Endodermal cell (in vitro differentiated cells): ENCODE measurements at places on chromosomes 1 and 21.
A peak's percentile ranks its signal among the peaks of the same experiment; 100 is the strongest.

DNA sequence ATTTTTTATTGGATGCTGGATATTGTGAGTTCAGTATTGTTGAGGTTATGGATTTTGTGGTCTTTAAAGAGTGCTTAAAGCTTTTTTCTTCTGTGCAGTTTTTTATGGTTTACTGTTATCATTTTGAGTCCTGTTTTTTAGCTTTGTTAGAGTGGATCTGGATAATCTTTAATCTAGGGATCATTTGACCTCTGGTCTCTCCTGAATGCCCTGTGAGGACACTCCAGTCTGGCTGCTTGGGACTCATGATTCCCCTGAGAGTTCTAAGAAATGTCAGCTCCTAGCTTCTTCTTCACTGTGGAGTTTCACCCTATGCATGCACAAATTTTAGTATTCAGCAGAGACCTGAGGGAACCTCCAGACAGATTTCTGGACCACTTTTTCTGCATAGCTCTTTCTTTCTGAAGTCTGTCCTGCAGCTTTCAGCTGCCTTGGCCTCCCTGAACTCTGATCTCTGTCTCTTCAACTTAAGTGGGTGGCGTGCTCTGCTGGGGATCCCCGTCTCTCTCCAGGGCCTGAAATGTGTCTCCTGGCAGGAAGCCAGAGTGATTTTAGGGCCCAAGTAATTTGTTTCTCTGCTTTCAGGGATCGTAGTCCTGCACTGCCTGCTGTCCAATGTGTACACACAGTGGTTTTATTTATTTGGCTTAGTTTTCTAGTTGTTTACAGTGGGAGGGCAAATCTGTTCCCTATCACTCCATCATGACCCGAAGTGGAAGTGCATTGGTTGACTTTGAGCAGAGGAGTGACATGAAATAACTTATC is 14.7 kb downstream of the PEX14 start:
- DNase-seq = no peak

DNA sequence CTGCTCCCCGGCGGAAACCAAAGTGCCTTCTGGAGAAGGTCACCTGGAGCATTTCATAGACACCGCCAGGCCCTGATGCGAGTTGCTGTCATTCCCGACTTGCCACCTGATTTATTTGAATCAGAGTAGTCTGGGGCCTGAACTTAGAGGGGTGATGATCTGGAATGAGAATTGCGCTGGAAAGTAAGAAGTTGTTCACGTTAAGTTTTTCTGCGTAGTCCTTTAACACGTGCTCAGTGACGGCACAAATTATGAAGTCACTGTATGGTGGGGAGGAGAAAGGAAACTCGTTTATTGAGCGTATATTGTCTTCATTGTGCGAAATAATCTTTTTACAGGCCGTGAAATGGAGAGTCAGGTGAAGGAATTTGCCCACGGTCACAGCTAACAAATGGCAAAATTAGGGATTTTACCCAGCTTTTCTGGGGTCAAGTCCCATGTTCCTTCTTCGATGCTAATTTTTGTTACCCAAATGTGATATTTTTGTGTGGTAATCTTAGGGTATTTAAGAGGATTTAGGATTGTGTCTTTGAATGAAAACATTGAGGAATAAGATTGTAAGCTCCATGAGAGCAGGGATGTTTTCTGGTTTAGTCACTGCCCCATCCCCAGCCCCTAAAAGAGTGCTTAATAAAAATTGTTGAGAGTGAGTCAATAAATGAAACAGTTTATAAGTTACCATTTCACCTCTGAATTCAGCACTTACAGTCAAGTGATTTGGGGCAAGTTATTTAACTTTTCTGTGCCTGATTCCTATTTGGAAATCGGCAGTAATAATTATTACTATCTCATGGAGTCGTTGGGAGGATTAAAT is 46.4 kb upstream of the NBL1 start:
- peak; percentile 77 for DNase-seq

DNA sequence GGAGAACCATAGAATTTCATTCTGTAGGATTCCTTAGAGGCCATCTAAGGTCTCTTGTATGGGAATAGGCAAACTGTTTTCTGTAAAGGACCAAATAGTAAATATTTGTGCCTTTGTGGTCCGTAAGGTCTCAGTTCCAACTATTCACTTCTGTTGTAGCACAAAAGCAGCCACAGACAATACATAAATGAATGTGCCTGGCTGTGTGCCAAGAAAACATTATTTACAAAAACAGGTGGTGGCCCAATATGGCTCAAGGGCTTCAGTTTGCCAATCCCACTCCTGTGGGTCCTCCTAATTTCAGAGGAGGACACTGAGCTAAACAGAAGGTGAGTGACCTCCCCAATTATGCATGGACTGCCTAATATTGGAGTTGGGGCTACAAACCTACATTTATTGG is 67.6 kb upstream of the EDEM3 start:
- DNase-seq = no peak

GRCh38 chr1:110875216-110875731 is 2.3 kb downstream of the CD53 start:
- DNase-seq = no peak

DNA sequence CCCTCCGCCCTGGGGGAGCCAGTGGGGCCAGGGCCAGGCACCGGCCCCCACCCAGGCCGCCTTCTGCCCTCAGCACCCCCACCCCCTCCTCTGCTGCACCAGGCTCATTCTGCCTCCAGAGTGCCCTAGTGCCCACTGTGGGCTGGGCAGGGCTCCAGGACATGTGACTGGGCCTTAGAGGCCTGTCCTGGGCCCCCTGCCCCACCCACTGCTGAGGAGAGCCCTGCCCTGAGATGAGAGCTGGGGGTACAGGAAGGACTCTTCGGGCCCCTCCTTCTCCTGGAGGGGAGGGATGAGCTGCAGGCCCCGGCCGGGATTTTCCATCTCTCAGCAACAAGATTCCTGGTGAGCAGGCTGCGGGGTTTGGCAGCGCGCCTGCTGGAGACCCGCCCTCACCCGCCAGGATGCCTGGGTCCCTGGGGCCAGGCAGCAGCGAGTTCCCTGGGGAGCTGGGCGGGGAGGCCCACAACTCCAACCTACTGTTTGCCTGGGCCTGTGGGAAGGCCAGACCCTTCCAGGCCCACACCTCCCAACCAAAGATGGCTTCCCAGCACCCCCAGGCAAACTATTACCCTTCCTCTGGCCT is 14.0 kb downstream of the AHDC1 start:
- DNase-seq = peak; percentile 50

GRCh38 chr1:171683870-171684269 is 31.4 kb upstream of the MYOC start:
- no peak for DNase-seq

GRCh38 chr1:108113496-108113895 is 86.6 kb downstream of the SLC25A24 start:
- DNase-seq = no peak

DNA sequence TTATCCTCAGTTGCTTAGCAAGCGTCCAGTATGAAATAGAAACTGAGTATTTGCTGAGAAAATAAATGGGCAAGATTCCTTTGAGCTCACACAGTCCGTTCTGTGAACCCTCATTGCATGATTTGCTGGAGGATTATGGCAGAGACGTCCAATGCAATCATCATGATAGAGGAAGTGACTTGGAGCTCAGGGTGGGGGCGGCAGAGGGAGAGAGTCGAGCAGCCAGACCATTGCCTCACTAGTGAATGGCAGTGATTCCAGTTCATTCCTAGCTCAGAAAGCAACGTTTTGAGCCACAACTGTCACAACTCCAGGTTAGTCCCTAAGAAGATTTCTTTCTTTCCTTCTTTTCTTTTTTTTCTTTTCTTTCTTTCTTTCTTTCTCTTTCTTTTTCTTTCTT is 27.5 kb upstream of the COL9A2 start:
- DNase-seq = no peak

DNA sequence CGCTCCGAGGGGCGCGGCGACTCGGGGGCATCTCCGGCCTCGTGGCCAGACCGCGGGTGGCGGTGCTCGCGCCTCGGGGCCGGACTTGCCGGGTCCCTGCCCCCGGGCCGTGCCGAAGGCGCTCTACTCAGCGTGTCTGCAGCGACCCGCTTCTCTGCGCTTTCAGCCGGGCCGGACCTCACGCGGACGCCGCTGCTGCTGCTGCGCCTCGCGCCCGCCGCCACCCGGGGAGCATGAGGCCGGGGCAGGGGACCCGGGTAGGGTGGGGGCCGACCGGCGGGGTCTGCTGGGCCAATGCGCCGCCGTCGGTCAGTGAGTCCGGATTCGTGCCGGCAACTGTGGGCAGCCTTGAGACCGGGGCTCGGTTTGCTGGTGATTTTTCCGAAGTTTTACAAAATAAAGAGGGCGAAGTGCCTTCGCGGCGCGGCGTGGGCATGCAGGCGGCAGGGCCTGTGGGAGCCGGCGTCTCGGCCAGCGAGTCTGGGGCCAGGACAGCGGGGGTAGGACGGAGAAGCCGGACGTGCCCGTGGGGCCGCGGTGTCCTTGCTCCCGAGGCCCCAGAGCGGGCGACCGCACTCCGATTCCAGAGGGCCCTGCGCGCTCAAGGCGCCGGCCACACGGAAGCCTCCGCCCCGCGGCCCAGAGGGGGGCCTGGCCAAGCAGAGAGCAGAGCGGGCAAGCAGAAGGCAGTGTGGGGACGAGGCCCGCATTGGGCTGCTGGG is 749 bp downstream of the FAM163A start:
- DNase-seq = peak; percentile 80

DNA sequence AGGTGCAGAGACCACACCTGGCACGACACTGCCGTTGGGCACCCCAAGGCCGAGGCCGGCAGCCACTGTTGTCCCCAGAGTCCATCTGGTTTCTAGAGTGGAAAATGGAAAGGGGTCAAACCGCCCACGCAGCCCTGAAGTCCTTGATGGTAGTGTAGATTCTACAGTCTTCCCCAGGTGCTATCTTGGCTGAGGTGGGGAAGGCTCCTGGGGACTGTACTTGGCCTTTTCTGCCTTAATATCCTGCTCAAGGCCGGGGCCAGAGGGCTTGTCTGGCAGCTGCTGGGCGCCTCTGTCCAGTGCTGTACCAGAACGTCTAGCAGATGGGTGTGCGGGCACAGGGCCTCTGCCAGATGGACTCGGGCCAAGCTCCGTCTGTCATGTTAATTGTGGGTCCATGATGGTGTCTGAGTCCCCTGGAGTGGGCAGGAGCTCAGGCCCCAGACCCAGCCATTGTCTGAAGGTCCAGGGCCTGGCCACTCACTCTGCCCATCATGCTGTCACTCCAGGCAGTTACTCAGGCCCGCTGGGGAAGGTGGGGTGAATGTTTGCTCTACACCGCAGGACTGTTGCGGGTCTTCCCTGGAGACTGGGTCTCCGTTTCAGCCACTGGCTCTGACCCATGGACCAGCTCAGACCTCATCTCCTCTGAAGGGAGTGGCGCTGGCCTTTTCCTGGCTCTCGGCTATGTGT is 161.9 kb upstream of the COL6A1 start:
- no peak for DNase-seq

GRCh38 chr1:157575744-157576143 is 22.1 kb downstream of the FCRL4 start:
- DNase-seq = no peak

DNA sequence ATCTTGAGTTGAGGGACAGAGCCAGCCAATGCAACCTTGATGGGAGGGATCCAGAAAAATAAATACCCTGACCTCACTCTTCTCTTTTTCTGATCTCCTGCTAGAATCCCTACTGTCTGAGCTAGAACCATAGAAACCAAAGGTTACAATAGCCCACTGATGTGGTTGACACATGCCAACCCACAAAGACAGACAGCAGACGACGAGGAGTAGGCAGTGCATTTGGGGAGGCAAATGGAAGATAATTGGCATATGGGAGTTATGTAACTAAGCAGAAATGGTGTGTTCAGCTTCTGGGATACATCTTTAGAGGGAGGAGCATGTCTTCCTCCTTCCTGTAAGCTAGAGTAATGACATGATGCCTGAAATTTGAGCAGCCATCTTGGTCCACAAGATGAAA is 171.7 kb upstream of the FGGY start:
- no peak for DNase-seq

DNA sequence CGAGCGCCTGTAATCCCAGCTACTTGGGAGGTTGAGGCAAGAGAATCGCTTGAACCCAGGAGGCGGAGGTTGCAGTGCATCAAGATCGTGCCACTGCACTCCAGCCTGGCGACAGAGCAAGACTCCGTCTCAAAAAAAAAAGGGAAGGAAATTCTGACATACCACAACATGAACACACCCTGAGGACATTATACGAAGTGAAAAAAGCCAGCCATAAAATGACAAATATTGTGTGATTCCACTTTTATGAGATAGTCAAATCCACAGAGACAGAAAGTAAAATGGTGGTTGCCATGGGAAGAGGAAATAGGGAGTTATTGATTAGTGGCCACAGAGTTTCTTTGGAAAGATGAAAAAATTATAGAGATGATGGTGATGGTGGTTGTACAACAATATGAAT is 41.7 kb downstream of the EVI5 start:
- DNase-seq = no peak

DNA sequence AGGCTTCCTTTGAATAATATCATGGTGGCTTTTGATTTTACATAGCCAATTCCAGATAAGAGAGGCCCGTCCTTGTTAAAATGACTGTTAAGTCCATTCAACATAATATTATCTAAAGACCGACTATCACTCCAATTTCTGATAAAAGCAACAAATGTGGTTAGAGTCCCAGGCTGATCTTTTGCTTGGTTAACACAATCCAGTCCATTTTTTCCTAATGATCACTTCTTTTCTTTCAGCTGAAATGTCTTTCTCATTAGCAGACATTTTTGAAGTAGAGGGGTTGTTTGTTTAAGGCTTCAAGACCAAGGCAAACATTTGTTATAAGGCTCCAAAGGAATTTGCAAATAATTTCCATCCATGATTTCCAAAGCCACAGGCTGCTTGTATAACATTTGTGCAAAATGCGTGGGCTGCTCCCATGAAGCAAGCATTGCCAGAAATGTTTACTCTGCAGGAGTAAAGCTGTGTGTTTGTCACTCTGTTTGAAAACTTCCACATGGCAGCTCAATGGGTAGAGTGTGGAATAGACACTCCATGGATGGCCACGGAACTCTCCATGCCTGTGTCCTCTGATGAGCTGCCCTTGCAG is 111.5 kb downstream of the PSMG1 start:
- no peak for DNase-seq

- DNase-seq = peak; percentile 64
These were observed 17.5 kb downstream of the INSRR start for GRCh38 chr1:156841295-156841855.

DNA sequence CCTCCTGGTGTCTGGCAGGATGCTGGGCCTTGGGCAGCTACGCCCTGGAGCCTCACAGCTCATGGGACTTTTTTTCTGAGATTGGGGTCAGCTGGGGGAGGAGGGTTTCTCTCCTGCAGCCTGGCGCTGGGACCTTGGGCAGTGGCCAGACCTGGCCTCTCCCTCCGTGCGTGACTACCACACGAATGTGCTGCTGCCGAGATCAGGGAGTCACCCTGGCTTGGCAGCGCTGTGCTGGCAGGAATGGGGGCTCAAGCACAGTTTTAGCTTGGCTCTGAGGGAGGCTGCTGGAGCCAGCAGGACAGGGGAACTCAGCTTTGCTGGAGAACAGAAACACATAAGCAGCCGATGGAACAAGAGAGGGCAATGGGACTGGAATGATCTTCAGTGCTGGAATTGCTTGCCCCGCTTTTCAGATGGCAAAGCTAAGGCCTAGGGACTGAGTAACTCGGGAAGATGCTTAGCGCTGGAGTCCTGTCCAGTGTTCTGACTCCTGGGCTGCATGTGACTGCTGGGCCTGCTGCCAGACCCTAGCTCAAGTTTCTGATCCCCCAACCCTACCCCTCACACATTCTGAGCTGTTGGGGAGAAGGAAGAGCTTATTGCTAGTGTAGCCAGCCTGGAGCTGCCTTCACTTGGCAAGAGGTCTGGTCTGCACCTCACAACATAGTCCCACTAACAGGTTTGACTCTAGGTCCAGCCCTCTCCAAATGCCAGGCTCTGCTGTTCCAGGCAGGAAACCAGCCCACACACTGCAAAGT is 69.9 kb downstream of the NAV1 start:
- no peak for DNase-seq
